T-helper 17 cell (primary cell): ENCODE measurements at places on chromosomes 16 and 17. TPM values are rescaled to one million over a fixed set of nuclear protein-coding genes. Genes with fewer than 3 reads are reported as not detected.
A peak's percentile ranks its signal among the peaks of the same experiment; 100 is the strongest.

DNA sequence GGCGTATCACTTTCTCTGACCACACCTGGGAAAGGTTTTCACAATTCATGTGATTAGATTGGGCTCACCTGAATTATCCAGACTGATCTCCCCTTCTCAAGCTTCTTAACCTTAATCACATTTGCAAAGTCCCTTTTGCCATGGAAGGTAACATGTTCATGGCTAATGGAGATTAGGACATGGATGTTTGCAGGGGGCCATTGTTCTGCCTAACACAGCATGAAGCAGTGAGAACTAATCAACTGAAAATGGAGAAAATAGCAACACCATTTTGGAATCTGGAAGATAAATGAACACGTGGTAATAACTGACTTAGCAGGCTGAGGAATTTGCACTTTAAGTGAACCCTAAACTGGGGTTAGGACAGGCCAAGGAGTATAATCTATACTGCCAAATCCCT is 25.0 kb upstream of the SBK1 start:
- DNase-seq, result no peak

DNA sequence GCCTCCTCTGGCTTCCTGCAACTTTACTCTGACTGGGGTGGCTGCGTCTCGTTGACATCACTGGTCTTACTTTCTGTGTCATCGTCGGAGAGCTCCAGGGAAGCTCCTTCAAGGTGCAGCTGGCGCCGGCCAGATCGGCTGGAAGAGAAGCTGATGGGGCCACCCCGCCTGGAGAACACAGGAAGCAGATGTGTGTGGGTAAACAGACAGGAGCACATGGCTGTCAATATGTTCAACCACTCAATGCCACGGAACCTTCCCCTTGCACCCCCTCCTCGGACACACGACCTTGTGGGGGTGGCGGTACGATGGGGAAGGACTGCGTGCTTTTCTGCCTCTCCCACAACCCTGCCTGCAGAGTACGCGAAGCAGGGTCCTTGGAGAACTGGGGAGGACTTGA is 40.1 kb downstream of the NDEL1 start:
- no peak for DNase-seq

GRCh38 chr16:56068314-56068713 is 123.0 kb upstream of the GNAO1 start:
- DNase-seq, result no peak

- DNase-seq, result no peak
Measured at GRCh38 chr16:50550035-50550434, 1.8 kb downstream of the NKD1 start.

DNA sequence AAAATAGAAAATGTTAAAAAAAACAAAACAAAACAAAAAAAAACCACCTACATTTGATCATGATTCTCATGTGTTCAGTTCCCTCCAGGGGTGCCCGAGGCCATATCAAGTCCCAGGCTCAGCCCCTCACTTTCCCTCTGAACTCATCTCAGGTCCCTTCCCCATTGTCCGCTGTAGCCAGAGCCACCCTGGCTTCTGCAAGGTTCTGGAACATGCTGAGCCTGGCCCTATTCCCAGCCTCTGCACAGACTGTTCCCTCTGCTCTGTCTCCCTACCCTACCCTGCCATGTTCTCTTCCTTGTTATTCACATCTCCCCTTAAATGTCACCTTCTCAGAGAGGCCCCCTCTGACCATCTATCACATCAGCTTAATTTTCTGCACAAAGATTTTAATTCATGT is 46.9 kb downstream of the TK2 start:
- DNase-seq, result no peak

- no peak for DNase-seq
Measured at GRCh38 chr17:44826123-44826790, 3.8 kb downstream of the GJC1 start.

DNA sequence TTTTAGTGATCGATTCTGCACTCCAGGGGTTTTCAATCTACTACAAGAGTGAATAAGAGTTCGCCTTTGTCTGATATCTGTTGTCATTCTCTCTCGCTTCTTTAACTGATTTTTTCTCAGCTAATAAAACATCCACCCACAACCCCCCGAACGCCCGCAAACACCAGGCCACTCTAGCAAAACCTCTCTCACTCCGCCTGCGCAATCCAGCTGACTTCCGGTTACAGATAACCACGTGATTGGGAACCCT is 338 bp upstream of the RPL19 start:
- peak; percentile 76 for DNase-seq

DNA sequence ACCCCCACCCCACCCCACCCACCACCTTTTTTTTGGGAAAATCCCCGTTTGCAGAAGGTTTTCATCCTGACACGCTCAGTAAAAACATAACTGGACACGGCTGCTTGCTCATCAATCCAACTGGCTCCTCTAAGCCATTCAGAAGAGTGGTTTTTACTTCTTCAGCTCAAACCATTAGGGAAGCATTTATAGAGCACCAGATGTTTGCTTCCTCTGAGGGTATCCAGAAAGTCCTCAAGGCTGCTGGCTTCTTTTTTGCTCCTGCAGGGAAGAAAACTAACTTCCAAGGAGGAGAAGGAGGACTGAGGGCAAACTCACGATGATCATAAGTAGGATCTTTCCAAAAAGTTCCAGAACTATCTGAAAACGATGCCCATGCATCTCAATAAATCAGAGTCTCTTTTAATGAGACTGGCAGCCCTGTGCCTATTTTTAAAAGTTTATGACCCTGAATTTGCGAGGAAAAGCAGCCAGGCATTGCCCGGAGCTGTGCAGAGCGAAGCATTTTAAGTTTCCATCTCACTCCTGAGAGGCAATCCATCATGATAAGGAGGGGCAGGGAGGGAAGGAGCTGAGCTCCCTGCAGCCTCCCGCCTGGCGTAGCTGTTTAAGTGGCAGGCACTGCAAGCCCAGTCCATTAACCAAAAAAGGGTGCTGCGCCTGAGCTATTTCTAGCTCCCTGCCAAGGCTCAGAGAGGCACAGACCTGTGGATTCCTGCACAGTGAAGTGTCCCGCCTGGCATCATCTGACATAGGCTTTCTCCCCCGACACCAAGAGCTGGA is 146.3 kb upstream of the FOXF1 start:
- no peak for DNase-seq

DNA sequence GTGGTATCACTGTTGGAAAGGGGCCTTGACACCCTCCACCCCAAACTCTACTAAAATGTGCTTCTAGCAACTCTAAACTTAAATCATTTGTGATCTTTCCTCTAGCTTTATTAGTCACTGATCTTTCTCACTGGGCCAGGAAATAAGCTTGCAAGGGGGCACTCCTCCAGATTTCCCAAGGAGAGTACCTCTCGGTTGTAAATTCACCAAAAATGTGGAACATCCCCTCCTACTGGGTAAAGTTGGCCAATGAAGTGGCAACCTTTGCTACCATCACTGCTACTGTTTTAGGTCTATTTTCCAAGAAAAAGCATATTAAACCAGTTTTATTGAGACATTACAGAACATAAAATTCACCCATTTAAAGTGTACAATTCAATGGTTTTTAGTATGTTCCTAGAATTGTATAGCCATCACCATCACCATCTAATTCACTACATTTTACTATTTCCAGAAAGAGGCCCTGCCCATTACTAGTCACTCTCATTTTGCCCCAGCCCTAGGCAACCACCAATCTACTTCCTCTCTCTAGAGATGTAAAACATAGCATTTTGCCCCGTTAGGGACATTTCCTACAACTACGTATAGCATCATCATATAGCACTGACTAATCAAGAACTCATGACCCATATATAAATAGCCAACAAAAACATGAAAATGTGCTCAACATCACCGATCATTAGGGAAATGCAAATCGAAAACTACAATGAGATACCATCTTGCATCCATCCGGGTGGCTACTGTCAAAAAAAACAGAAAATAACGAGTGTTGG is 44.6 kb upstream of the ADCY9 start:
- no peak for DNase-seq

GRCh38 chr16:85460252-85461021 is 152.7 kb upstream of the GSE1 start:
- no peak for DNase-seq

GRCh38 chr16:85657996-85658395 is 30.8 kb downstream of the GINS2 start:
- DNase-seq, result no peak

- DNase-seq, result no peak
Measured at GRCh38 chr17:17666111-17666714, 15.0 kb upstream of the RAI1 start.

- no peak for DNase-seq
Measured at GRCh38 chr17:55435408-55435807, 13.8 kb upstream of the MMD start.

- no peak for DNase-seq
Measured at GRCh38 chr16:53945996-53946395, 242.0 kb downstream of the FTO start.

DNA sequence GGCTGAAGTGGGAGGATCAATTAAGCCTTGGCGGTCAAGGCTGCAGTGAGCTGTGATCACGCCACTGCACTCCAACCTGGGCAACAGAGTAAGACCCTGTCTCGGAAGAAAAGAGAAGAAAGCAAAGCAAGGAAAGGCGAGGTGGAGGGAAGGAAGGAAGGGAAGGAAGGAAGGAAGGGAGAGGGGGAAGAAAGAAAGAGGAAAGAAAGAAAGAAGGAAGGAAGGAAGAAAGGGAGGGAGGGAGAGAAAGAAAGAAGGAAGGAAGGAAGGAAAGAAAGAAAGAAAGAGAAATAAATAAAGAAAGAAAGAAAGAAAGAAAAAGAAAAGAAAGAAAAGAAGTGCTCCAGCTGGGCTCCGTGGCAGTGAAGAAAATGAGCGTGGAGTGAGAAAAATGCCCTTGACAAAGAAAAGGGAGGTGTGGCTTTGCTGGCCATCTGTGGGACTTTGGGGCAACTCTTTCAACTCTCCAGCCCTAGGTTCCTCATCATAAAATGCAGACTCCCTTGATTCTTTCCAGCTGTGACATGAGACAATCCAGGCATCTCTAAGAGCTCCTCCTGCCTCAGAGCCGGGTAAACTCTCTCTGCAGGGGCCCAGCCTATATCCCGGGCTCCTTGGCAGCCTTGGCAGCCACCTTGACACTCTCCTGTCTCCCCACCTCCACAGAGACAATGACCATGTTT is 2.4 kb downstream of the GSDMA start:
- DNase-seq, result no peak

The EVPLL gene
- total RNA-seq, result not detected

The TMED6 gene
- total RNA-seq, result not detected
